ENCODE measurements at places on chromosomes 13 and 19.

DNA sequence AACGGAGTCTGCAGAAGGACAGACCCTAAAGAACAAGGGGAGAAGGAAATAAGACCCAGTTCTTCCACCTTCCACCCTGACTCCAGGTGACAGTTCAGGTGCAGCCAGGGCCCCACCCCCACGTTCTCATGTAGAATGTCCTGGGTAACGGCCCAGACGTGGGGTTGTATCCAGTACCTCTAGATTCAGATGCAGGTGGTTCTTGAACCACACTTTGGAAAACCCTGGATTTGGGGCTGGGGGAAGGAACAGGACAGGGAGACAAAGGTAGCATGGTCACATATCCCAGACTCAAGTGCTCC, 2.2 kb downstream of the DMPK start:
- DNase-seq, result no peak

- DNase-seq, result no peak
Measured at GRCh38 chr13:43072394-43072793, 49.0 kb downstream of the DNAJC15 start.

DNA sequence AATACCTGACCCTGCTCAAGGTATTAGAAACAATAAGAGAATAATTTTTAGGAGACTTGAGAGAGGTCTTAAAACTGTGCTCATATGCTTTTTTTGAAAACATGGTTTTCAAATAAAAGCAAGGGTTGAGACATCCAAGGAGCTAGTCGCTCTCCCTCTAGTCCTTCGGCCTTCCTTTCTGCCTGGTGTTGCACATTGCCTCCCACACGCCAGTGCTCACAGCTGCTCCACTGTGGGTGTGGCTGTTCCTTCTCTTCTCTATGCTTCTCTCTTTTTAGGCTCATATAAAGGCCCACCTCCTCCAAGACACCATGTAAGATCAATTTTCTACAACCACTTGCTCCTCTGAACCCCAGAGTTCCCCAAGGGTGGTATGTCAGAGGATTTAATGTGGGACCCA, 352.6 kb downstream of the ENOX1 start:
- DNase-seq, result no peak

- no peak for DNase-seq
Measured at GRCh38 chr13:108853031-108853430, 223.6 kb downstream of the MYO16 start.

DNA sequence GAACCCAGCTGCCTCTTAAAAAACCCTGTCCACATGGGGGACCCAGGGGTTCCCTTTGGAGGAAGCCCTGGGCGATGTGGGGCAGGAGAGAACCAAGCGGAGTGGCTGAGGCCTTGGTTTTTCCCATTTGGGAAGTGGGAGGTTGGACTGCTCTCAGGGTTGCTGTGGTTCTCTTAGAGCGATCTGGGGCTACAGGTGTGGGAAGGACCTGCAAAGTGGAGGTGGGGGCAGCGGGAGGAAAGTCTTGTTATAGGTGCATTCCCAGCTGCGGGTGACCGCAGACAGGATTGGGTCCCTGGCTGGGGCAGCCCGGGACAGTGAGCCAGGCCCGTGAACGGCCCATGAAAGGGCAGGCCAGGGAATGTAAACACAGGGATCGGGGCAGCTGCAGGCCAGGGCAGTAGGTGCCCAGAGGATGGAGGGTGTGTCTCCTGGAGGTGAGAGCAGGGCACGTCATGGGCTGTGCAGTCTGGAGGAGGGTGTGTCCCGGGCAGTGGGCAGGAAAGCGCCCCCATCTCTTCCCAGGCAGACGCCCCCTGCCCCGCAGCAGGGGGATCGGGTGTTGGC, 814 bp downstream of the SLC25A23 start:
- no peak for DNase-seq

DNA sequence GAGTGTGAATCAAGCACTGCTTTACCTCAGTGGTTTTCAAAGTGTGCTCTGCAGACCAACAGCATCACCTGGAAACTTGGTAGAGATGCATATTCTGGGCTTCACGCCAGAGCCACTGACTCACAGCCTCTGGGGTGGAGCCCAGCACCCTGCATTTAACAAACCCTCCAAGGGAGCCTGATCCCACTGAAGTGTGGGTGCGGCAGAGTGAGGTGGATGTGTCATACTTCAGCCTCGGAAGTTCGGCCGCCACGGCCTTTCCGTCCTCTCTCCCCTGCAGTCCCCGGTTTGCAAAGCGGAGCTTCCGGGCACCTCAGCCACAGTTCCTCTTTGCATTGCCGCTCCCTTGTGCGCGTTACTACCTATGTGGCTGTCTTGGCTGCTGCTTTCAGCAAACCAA, 33.3 kb upstream of the MICU2 start:
- no peak for DNase-seq

- no peak for DNase-seq
Measured at GRCh38 chr19:11375143-11375948, 880 bp downstream of the SWSAP1 start.

GRCh38 chr19:31943191-31943661, 402.2 kb upstream of the ZNF507 start:
- no peak for DNase-seq

- no peak for DNase-seq
Measured at GRCh38 chr19:33514885-33515551, 6.6 kb downstream of the PEPD start.

DNA sequence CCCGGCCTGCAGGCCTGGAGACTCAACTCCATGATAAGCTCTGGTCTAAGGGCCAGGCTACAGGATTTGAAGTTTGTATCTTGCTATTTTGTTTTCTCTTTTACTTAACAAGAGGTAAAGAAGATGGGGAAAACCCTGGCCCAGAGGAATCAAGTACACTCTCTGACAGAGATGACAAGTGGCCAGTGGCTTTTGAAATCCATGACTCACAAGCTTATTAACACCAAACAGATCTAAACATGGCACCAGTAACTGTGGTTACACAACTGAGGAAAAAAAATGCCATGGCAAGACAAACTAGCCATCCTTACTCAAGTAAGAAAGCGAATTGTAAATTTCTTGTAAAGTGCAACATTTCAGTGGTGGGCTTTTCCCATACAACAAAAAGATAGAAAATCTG, 72.6 kb upstream of the SERTM1 start:
- DNase-seq, result no peak

- DNase-seq, result peak; percentile 62
Measured at GRCh38 chr19:17079710-17080439, 4.3 kb downstream of the MYO9B start.

DNA sequence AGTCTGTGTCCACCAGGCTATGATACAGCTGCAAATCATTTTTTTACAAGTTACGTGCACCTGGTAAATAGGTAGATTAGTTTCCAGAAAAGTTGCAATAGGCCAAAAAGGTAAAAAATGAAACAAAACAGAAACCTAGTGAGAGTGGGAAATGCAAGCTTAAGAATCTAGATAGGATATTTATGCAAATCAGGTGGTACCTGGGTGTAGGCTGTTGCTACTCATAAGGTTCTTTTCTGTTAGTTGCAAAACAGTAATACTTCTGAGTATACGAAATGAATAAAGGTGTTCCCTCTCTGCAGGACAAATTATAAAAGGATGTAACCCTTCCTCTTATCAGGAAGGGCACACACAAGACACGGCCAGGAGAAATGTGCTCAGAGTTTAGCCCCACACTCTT, 97.9 kb downstream of the UGGT2 start:
- DNase-seq, result no peak

DNA sequence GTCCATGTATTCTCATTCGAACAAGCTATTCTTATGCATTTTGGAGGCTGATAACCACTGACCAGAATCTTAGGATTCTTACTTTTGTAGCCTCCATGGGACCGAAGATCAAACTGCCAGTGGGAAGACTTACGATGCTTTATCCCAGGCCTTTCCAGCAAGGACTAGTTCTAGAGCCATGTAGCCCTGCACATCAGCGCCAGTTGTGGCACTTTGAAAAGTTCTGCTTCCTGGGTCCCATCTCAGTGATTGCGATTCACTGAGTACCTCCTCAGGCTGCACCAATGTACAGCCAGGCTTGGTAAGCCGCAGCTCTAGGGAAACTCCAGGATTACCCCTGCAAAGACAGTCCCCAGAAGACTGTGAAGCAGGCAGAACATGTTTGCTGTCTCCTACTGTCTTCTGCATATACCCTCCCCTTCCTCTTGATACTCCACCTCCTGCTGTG, 18.9 kb upstream of the ENOX1 start:
- DNase-seq, result no peak

- no peak for DNase-seq
Measured at GRCh38 chr13:91358387-91358782, 10.9 kb downstream of the MIR17HG start.

- no peak for DNase-seq
Measured at GRCh38 chr13:102517959-102518358, 78.8 kb upstream of the TPP2 start.

DNA sequence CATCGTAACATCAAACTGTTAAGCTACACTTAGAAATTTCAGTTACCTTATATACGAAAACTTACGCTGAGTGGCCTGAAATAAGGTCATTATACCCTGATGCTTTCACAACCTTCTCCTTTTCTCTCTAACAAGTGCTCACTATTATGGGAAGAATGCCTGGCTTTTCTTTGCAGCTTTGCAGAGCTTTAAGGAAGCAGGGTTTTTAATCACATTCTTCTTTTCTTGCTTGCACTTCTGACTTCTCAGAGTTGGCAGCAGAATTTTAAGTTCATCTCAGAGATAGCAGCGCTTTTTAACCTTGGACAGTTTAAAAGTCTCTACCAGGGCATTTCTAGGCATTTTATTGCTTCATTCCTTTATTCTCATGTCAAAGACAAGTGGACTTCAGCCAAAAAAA, 285.1 kb downstream of the SPRY2 start:
- no peak for DNase-seq

GRCh38 chr19:46697204-46697960, 19.5 kb downstream of the PRKD2 start:
- DNase-seq, result peak; percentile 88

GRCh38 chr13:35567406-35567980, 91.0 kb upstream of the MAB21L1 start:
- no peak for DNase-seq

- peak; percentile 60 for DNase-seq
Measured at GRCh38 chr19:53158119-53158656, 665 bp downstream of the ZNF347 start.

- DNase-seq, result no peak
Measured at GRCh38 chr19:50224986-50225747, 21.7 kb downstream of the MYH14 start.

- DNase-seq, result no peak
Measured at GRCh38 chr13:71681901-71682613, 184.9 kb downstream of the DACH1 start.

GRCh38 chr13:26584713-26585112, 27.2 kb downstream of the WASF3 start:
- no peak for DNase-seq

GRCh38 chr19:571566-571974, 826 bp upstream of the BSG start:
- no peak for DNase-seq

- no peak for DNase-seq
Measured at GRCh38 chr13:25288966-25289365, 1.7 kb upstream of the MTMR6 start.

- DNase-seq, result no peak
Measured at GRCh38 chr13:75250526-75251178, 231.3 kb downstream of the TBC1D4 start.

DNA sequence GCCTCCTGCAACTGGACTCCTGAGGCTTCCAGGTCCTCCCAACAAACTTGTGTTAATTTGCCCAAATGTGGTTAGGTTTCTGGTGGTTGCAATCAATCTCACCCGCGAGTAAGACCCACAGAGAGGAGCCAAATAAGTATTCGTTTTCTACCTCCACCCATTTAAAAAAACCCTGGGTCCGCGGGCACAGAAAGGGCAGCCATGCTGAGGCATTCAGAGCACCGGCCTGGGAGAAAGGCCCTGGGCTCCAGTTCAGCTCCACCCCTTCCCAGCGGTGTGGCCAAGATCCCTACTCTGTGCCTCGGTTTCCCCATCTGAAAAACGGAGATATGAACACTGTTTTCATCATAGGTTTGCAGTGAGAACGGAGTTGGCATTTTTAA, 56.9 kb downstream of the PEPD start:
- no peak for DNase-seq

DNA sequence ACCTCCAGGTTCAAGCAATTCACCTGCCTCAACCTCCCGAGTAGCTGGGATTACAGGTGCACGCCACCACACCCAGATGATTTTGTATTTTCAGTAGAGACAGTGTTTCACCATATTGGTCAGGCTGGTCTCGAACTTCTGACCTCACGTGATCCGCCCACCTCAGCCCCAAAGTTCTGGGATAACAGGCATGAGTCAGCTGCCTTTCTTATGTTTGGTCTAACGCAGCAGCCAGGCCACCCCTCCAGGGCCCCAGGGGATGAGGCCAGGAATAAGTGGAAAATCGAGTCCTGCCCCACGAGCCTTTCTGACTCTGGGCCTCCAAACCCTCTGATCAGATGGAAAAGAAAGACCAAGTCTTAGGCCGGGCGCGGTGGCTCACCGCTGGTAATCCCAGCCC, 44.5 kb downstream of the CERS4 start:
- peak; percentile 22 for DNase-seq

GRCh38 chr19:54335979-54336892, 2.7 kb downstream of the LILRA4 start:
- DNase-seq, result no peak

All from right forelimb (tissue), 1 donor.